T-cell (primary cell): ENCODE measurements at places on chromosomes 1 and 21. TPM values are rescaled to one million over a fixed set of nuclear protein-coding genes. Genes with fewer than 3 reads are reported as not detected.

The ANP32E gene
- 46.3 TPM for total RNA-seq

GRCh38 chr1:201328576-201328975 lies 45.3 kb downstream of the PKP1 start:
- no peaks in the 10 kb centered on the region for H3K36me3 ChIP-seq
- DNase-seq, result no peak
- H3K4me3 ChIP-seq, result no peak overlapping the region
- H3K27me3 ChIP-seq, result no peaks in the 10 kb centered on the region

DNA sequence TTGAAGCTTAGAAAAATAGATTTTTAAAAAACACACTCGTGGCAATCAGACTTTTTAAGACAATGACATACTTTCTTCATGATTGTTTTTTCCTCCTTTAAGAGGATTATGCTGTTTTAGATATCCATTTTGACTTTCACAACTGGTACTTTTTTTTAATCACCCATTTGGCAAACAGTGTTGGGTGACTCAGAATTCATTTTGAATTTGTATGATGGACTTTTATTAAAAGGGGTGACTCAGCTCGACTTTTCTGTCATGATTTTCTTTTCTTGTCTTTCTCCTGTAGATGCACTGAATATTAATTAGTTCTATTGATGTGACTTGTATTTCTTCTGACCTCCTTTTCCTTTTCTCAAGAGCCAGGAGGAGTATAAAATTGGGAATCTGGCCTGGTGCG lies 44.7 kb downstream of the FMN2 start:
- no peak for DNase-seq
- no peaks in the 10 kb centered on the region for H3K36me3 ChIP-seq
- H3K4me1 ChIP-seq, result no peaks in the 10 kb centered on the region
- H3K27ac ChIP-seq, result no peak overlapping the region
- no peaks in the 10 kb centered on the region for H3K27me3 ChIP-seq

- no peak for DNase-seq
- H3K4me3 ChIP-seq, result no peak overlapping the region
- no peaks in the 10 kb centered on the region for H3K4me1 ChIP-seq
- H3K36me3 ChIP-seq, result no peaks in the 10 kb centered on the region
- no peaks in the 10 kb centered on the region for H3K27me3 ChIP-seq
These were observed 132.9 kb upstream of the ERG start for GRCh38 chr21:38631206-38631605.

DNA sequence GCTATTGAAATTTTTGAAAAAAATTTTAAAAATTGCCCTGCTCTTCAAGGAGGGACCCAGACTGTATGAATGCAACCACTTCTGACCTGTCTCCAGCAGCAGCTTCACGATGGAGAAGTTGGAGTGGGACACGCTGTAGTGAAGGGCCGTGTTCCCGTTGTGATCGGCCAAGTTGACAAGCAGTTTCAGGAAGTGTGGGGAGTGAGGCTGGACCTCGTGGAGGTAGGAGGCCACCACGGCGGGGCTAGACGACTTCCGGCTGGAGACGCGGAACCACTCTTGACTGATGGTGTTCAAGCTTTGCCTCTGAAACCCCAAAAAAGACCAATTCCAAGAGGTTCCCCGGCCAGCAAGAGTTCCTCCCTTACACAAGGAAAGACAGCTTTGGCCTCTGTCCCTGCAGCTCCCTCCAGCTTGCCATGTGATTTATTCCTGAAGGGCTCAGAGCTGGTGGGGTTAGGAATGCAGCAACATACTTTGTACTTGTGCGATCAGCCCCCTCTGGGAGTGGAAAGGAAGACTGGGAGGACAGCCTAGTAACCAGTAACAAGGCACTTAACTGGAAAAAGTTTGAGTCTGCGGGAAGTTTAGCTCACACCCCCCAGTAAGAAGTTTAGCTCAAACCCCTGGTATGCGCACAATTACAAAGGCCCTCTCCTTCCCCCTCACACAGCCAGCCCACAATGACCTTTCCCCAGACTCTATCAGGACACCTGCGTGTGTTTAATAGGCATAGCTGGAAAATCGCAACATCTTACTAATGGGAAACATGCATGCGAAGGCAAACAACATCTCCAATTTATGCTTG lies 56.0 kb downstream of the KANK4 start:
- no peaks in the 10 kb centered on the region for H3K36me3 ChIP-seq
- DNase-seq, result no peak
- H3K4me1 ChIP-seq, result no peaks in the 10 kb centered on the region
- no peak overlapping the region for H3K4me3 ChIP-seq
